SW480 (cell line): ENCODE measurements at places on chromosomes 1 and 21.

DNA sequence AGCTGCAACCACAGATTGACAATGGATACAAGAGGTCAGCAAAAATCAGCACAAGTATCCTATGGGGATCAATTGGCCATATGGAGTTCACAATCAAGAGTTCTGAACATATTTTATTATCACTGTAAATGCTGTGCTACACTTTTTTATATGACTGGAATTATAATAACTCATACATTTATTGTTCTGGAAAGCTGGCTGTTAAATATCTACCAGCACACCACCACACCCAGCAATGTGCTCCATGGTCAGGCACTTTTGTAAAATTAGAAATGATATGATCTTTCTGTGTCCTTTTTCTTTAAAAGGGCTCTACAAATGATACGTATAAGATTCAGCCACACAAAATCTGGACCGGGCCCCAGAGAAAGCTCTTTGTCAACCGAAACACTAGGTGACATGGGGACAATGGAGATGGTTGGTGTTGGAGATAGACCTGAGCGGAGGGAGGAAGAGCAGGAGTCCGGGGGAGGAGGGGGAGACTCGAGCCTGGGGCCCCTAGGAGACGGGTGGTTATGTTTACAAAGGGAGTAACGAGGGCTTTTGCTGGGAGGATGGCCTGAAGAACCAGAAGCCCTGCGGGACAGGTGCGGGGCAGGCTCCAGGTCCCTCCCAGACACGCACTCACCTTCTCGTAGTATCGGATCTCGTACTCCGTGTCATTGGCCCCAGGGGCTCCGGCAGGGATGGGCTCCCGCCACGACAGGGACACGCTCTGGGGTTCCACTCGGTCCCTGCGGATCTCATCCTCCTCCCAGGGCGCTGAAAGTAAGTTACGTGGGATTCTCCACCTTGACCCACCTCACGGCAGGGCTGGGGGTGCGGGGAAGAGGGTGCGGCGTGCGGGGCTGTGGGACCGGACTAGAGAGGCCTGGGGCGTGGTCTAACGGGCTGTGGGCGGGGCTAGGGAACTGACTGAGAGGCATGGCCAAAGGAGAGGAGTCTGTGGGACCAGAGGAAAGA is 30.0 kb downstream of the EPHA10 start:
- no peak for DNase-seq

GRCh38 chr1:27152829-27153548 is 1.9 kb downstream of the SLC9A1 start:
- DNase-seq = no peak

- no peak for DNase-seq
Measured at GRCh38 chr21:30990514-30991262, 47.6 kb downstream of the KRTAP19-8 start.

- no peak for DNase-seq
Measured at GRCh38 chr1:57725318-57725717, 301.5 kb upstream of the DAB1 start.

DNA sequence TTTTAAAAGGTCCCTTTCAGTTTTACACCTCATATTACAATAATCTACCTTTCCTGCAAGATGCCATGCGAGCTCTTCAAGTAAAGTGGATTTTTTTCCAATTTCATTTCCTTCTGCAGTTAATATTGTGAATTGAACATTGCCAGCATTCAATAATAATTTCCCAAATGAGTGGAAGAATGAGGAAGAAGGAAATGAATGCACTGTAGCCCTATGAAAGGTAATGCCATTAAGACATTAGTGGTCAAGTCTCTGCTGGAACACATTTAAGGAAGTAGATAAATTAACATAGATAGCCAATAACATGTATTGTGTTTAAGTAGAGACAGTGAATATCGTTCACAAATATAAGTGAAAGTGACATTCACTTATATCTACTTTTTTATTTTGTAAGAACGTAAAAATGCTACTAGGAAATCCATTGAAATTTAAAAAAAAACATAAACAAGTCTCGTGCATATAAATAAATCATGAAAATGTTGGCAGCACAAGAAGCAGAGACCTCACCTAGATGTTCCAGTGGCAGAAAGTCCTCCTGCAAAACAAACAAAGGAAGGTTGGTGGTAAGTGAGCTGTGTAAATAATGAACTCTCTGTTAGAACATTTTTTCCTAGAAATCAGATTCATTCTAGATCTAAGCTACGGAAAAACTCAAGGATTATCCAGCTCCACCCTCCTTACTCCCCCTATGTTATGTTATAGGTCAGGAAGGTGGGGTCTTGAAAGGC is 17.7 kb downstream of the FCRL3 start:
- DNase-seq = no peak

DNA sequence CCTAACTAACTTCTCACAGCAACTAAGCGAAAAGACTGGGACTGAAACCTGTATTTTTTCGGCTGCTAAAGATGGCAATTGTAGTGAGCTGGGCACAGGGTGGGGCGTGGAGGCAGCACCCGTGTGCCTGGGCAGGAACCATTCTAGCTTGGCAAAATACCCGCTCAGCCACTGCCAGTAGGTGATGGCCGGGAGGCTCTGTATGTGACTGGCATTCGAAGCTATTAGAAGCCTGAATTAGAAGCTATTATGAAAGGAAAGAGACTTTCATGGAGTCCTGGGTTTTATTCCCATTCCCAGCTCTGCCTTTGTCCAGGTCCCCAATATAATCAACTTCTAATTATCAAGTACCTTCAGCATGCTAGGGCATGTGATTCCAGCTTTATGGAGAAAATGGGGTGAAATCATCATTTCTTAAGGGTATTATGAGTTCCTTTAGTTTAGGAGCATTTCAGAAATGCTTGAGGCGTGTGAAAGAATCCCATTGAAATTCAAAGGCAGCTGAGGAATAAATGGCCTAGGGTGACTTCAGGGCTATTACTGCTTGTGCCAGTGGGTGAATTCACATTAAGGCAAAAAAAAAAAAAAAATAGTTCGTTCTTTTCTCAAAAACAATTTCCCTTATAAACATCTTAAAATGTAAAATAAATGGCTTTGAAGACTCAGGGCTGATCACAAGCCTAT is 125.6 kb downstream of the KCNN3 start:
- no peak for DNase-seq

- DNase-seq = no peak
Measured at GRCh38 chr1:53740621-53741105, 1.7 kb upstream of the GLIS1 start.

- no peak for DNase-seq
Measured at GRCh38 chr1:8813016-8813763, 4.2 kb downstream of the RERE start.

- no peak for DNase-seq
Measured at GRCh38 chr1:11245904-11246719, 16.2 kb downstream of the MTOR start.

DNA sequence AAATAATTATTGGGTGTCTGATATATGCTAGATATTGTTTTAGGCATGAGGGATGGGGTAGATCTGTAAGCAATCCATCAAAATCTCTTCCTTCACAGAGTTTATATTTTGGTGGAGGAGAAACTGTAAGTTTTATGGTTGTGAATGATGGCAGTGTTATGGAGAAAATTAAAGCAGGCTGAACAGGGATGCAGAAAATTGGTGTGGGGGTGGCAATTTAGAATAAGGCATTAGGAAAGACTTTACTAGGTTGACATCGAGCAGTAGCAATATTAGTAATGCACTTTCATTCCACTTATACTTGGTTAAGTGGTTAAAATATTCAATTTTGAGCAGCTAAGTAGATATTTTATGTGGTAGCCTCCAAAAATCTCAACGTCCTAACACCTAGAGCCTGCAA is 261.1 kb upstream of the SNX7 start:
- DNase-seq = no peak

- peak; percentile 77 for DNase-seq
Measured at GRCh38 chr1:46180082-46180616, 3.9 kb upstream of the P3R3URF start.

- no peak for DNase-seq
Measured at GRCh38 chr1:3206696-3207095, 137.7 kb downstream of the PRDM16 start.

DNA sequence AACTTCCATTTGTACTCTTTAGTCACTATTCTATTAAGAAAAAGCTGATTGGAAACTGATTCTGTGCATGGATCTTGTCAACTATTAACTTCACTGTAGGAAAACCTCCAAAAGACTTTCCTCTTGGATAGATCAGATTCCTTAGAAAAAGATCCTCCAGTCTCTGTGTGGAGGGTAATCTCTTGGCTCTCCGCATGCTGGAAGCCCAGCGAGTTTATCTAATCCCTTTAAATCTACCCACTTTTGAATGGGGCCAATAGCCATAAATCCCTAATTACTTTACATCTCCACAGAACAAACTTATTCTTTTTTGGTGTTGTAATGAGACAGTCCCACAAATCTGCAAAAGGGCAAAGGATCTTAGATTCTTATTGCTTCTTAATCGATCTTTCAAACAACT is 1206.4 kb upstream of the ADGRL4 start:
- DNase-seq = no peak

GRCh38 chr1:51305371-51305823 is 25.0 kb downstream of the TTC39A start:
- no peak for DNase-seq

DNA sequence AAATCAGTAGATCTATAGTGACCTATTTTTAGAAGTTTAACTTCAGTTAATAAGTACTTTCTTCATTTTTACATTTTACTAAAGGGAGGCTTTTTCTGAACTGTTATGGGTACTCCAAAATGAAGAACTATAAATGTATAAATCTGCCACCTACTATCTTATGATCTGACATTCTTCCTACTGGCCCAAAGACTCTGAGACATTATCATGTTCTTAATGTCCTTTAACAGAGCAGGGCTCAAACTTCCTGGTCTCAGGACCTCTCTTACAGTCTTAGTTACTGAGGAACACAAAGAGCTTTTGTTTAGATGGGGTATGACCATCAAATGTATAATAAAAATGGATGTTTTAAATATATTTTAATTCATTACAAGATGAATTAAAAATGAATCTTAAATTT is 8.9 kb downstream of the TRIM33 start:
- DNase-seq = no peak

DNA sequence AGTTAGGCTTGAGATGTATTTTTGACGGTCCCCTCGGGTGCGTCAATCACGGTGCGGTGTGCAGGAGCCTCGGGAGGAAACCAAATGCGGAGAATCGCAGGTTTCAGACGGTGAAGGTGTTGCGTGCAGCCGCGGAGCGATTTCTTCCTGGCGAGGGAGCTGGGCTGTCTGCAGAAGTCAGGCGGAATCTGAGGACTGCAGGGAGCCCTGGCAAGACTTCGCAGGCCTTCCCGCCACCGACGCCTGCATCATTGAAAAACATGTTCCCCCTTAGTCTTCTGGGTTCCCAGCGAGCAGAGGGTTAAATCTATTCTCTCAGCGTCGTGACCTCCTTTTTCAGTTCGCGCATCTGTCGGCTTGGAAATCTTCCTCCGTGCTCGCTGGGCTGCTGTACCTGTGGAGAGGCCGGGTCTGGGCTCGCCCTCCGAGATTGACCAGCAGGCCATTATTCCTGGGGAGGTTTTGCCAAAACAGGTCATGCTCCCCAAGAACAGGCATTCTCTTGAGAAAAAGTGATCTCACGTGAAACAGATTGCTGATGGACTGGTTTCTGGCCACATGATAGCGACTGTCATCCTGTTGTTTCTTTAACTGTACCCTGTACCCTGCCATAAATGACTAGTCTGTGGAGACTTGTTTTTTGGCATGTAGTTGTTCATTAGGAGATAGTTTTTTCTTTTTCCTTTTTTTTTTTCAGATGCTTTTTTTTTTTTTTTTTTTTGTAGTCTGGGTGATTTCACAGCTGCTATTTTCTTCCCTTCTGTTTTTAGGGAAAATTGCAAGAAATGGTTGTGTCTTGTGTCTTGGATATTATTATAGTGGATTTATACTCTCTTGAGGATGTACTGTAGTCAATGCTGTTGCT is 894 bp downstream of the EPB41 start:
- peak; percentile 52 for DNase-seq

DNA sequence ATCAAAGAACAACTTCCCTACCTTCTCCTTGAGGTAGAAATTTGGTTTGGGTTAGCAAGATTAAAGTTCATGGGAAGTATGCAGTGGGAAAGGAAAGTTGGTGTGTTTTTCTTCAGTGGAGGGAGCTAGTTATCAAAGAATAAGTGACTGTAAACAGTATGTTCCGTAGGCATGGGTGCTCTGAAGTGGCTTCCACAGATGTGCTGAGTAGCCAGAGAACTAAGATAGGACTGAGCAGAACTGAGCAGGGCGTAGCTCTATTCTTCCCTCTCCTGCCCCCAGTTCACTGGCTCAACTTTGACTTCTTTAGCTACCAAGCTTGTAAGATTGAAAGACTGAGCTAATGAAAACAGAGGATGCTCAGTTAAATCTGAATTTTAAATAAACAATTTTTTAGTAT is 3.4 kb downstream of the ADCY10 start:
- no peak for DNase-seq

GRCh38 chr1:43329995-43330751 is 7.4 kb upstream of the MPL start:
- peak; percentile 62 for DNase-seq

DNA sequence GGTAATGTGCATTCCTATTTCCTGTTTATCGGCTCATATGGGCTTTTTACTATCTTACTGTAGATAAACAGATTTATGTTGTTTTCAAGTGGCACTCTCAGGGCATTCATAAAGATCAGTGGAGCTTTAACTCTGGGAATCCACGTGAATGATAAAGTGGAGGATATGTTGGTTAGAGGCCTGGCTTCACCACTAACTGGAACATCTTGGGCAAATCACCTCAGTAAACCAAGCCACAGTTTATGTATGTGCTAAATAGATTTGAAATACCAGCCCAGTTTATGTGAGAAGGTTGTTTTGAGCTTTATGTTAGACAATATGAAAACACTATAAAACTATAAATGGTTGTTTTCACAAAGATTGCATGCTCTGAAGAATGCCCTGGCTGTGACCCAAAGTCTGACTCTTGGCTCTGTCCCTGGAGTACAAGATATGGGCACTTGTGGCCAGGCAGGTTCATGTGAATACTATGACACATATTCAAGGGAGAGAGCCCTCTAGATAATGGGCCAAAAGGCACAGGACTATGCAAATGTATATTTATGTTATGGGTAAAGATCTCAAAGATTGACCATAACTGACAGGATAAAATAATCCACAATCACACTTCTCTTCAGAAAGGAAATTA is 36.7 kb downstream of the FAM163A start:
- DNase-seq = no peak

DNA sequence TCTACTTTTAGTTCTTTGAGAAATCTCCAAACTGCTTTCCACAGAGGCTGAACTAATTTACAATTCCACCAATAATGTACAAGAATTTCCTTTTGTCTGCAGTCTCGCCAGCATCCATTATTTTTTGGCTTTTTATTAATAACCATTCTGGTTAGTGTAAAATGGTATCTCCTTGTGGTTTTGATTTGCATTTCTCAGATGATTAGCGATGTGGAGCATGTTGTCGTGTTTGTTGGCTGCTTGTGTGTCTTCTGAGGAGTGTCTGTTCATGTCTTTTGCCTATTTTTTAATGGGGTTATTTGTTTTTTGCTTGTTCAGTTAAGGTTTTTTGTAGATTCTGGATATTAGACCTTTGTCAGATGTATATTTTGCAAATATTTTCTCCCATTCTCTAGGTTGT is 131.5 kb downstream of the MAST2 start:
- no peak for DNase-seq

- no peak for DNase-seq
Measured at GRCh38 chr1:87439821-87440220, 111.1 kb downstream of the LMO4 start.
